ENCODE measurements at places on chromosomes 3 and 15. TPM values are rescaled to one million over a fixed set of nuclear protein-coding genes. Genes with fewer than 3 reads are reported as not detected.

DNA sequence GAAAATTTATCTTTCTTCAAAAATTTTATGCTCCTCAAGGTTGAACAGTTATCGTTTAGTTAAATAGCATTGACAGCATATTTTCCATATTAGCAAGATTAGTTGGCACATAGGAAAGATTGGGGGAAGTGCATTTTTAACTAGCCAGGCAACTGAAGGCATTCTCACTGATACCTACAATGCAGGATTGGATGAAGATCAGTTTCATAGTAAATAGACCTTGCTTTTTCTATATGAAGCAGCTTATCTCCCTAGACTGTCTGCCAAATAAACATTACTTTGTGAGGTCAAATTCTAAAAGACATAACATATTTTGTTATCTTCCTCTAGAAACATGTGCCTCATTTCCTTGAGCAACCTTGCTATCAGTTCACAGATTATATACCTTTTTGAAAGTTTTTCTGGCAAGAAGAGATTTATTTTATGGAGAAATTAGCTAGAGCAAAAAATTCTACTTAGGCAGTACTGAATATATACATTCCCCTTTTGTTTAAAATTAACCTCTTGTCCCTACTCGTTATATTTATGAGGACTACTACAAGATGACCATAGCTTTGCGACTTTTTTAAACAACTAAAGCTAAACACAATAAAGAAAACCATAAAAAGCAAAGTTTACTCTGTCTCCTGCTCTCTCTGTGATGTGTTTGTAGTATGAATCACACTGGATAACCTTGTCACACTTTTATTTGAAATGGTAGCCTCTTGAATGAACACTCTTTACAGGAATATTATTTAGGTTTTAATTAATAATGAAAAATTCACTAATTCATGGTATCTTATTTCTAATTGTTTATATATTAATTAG, 654.9 kb upstream of the TBL1XR1 start:
- no peaks in the 10 kb centered on the region for H3K4me1 ChIP-seq
- no peak overlapping the region for H3K4me3 ChIP-seq
- no peaks in the 10 kb centered on the region for H3K36me3 ChIP-seq
- H3K27ac ChIP-seq: no peak overlapping the region
- no peaks in the 10 kb centered on the region for H3K27me3 ChIP-seq

- no peaks in the 10 kb centered on the region for H3K27me3 ChIP-seq
- H3K4me3 ChIP-seq: no peak overlapping the region
- no peaks in the 10 kb centered on the region for H3K4me1 ChIP-seq
Observed at GRCh38 chr3:1195947-1196346, 103.1 kb downstream of the CNTN6 start.

- peak overlapping the region; percentile 51 for H3K27ac ChIP-seq
- no peak overlapping the region for H3K4me3 ChIP-seq
- no peaks in the 10 kb centered on the region for H3K27me3 ChIP-seq
- no peak for DNase-seq
- H3K36me3 ChIP-seq: no peaks in the 10 kb centered on the region
- H3K4me1 ChIP-seq: peaks cover 39% of the 10 kb centered on the region
Observed at GRCh38 chr3:196186651-196187573, 24.3 kb downstream of the ZDHHC19 start.

- DNase-seq: no peak
- no peak overlapping the region for H3K27ac ChIP-seq
- H3K36me3 ChIP-seq: peaks cover 6% of the 10 kb centered on the region
- no peak overlapping the region for H3K4me3 ChIP-seq
Observed at GRCh38 chr3:59836531-59836930, 786.7 kb upstream of the CFAP20DC start.

IGSF11 gene
- not detected for total RNA-seq

DNA sequence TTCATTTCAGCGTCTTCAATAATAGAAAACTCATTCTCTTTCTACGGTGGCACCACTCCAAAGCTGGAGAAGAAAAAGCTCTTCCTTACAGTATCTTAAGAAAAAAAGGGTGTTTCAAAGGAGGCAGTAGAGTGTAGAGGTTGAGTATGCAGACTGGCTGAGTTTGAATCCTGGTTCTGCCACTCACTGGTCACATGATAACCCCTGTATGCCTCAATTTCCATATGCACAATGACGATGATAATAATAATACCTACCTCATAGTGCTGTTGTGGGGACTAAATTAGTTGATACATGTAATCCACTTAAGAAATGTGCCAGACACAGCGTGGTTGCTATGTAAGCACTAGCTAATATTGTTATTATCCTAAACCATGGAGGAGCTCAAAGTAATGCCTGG, 4.5 kb downstream of the ANP32A start:
- peak overlapping the region; percentile 99 for H3K27ac ChIP-seq
- peaks cover 49% of the 10 kb centered on the region for H3K4me1 ChIP-seq
- peaks cover 44% of the 10 kb centered on the region for H3K36me3 ChIP-seq
- peak overlapping the region; percentile 96 for H3K4me3 ChIP-seq
- DNase-seq: no peak

DNA sequence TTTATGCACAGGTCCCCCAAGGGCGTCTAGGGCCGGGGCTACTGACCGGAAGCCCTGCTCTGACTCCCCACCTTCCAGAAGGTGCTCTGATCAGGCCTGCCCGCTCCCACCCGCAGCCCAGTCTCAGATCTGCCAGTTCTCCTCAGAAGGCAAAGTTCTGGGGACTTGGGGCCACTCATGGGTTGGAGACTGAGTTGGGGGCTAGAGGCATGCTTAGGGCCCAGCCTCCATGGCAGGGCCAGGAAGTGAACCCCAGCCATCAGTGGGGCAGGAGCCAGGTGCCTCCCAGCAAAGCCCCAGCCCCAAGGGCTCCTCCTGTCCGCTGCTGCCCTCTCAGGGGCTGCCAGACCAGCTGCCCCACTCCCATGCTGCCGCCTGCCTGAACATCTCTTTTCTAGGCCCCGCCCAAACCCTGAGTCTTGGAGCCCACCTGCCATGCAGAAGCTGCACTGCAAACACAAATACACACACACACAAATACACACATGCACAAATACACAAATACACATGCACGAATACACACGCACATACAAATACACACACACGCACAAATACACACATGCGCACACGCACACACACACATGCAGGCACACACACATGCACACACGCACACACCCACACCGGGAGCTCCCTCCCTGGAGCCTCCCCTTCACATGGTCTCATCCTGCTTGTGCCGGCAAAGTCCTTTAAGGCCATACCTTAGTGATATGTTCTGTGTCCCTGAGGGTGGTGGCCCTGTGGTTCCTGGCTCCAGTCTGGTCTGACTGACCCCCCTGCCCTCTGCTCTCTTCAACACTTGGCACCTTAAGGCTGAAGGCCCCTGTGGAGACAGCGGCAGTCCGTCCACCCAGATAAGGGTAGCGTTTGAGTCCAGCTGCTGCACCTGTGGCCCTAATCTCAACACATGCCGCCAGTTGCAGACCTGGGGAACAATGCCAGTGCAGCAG, 59.2 kb upstream of the KLF13 start:
- H3K27ac ChIP-seq: no peak overlapping the region
- H3K4me3 ChIP-seq: no peak overlapping the region

THBS1 gene
- 0.68 TPM for total RNA-seq

- H3K36me3 ChIP-seq: no peaks in the 10 kb centered on the region
- no peaks in the 10 kb centered on the region for H3K27me3 ChIP-seq
- no peak overlapping the region for H3K27ac ChIP-seq
- H3K4me3 ChIP-seq: no peak overlapping the region
Observed at GRCh38 chr3:11172096-11172690, 17.9 kb downstream of the HRH1 start.

GRCh38 chr15:81478354-81478753, 104.3 kb upstream of the TMC3 start:
- no peaks in the 10 kb centered on the region for H3K27me3 ChIP-seq
- no peaks in the 10 kb centered on the region for H3K36me3 ChIP-seq
- H3K4me1 ChIP-seq: peaks cover 2% of the 10 kb centered on the region
- DNase-seq: no peak
- no peak overlapping the region for H3K4me3 ChIP-seq
- H3K27ac ChIP-seq: no peak overlapping the region

DNA sequence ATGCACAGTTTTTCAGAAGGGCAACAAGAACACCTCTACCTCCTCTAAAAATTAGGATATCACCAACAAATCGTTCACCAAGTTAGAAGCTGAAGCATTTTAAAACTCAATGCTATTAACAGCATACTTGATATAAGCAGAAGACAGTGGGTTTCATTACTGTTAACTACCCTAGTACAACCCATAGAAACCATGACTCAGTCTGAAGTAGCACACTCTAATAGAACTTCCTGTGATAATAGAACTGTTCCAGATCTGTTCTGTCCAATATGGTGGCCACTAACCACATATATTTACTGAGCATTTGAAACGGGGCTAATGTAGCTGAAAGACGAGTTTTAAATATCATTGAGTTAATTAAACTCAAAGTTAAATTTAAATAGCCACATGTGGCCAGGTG, 1075.6 kb downstream of the FHIT start:
- no peak overlapping the region for H3K4me3 ChIP-seq
- H3K27ac ChIP-seq: no peak overlapping the region
- H3K4me1 ChIP-seq: peaks cover 5% of the 10 kb centered on the region
- no peaks in the 10 kb centered on the region for H3K36me3 ChIP-seq
- no peak for DNase-seq

- no peaks in the 10 kb centered on the region for H3K36me3 ChIP-seq
- H3K27ac ChIP-seq: no peak within 1 kb of the TSS
- peak; percentile 45 for DNase-seq
- peak within 1 kb of the TSS; percentile 70 for H3K4me3 ChIP-seq
- peaks cover 47% of the 10 kb centered on the region for H3K4me1 ChIP-seq
- H3K27me3 ChIP-seq: peaks cover 31% of the 10 kb centered on the region
Observed at GRCh38 chr3:129001101-129001805, at the start of gene EFCC1. Gene EFCC1, plus strand, starts transcription at chr3:129001304. Its CDS starts 325 bp downstream, at chr3:129001629.

DNA sequence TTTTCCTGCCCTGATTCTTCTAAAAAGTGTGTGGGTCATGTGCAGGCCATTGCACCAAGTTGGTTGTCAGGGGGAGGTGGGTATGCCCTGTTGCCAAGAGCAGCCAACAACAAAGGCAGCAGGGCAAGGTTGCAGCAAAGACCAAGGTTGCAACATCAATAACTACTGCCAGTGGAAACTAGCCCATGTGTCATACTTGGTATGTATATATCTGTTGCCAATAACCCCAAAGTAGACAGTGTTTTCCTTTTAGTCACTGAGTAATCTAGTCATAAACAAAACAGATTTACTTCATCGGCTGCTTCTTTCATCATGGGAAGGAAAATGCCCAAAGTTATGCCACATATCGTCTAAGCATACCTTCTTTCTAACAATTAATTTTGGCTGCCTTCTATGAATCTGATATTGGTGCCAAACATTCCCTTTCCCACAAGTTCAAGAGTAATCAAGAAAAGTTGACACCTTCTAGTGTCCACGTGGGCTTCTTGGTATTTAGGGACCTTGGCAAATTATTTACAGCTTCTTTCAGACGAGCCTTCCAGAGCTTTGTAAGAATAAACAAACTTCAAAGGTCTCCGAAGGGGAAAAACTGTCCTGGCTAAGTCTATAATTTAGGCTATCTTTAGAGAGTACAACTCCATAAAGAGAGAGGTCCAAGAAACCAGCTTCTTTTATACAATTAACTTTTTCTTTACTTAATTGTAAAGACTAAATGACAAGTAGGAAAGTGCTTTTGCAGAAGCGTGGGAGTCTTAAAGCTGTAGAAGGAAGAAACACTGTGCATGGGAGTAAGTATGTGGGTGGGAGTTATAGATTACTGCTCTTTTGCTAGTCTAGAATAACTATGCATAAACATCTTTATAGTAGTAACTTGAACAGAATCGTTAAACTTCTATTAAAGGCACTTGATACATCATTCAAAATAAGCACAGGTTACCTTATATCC, 10.0 kb upstream of the MBNL1 start:
- H3K4me3 ChIP-seq: peak overlapping the region; percentile 72
- DNase-seq: peak; percentile 74
- no peaks in the 10 kb centered on the region for H3K27me3 ChIP-seq
- peaks cover 23% of the 10 kb centered on the region for H3K36me3 ChIP-seq
- H3K4me1 ChIP-seq: peaks cover 80% of the 10 kb centered on the region

- H3K4me3 ChIP-seq: no peak overlapping the region
- no peaks in the 10 kb centered on the region for H3K4me1 ChIP-seq
- H3K36me3 ChIP-seq: no peaks in the 10 kb centered on the region
- no peak for DNase-seq
- H3K27ac ChIP-seq: no peak overlapping the region
- no peaks in the 10 kb centered on the region for H3K27me3 ChIP-seq
Observed at GRCh38 chr3:134351427-134351826, 22.8 kb downstream of the AMOTL2 start.

DNA sequence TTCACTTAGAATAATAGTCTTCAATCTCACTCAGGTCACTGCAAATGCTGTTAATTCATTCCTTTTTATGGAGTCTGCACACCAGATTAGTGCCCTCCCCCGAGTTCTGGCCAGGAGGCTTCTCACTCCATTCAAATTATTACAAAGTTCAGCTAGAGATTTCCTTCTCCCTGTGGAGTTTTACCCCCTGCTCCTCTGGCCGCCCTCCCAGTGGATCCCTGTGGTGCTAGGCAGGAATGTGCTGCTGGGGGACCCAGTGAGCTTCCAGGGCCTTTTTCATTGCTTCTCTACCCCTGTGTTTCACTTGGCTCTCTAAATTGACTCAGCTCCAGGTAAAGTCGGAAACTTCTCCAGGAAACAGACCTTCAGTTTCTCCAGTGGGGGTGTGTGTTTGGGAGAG, 42.7 kb upstream of the CD200R1L start:
- H3K4me1 ChIP-seq: peaks cover 2% of the 10 kb centered on the region
- no peak overlapping the region for H3K4me3 ChIP-seq
- H3K36me3 ChIP-seq: no peaks in the 10 kb centered on the region
- DNase-seq: no peak

DNA sequence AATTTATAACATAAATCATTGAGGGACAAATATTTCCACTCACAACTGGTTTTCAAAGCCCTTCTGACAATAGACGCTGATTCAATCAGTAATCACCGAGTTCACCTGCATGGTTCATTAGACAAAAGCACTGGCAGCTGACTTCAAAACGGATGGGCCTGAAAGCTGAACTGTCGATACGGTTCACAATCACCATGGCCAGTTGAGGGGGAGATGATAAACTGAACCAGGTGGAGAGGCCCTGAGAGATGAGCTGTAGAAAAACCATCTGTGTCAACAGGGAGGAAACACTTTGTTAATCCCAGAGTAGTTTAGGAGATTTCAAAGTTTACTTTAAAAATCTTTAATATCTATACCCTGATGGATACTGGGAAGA, 75.0 kb downstream of the PEX5L start:
- peaks cover 33% of the 10 kb centered on the region for H3K27me3 ChIP-seq
- no peak overlapping the region for H3K27ac ChIP-seq
- H3K4me1 ChIP-seq: peaks cover 4% of the 10 kb centered on the region
- DNase-seq: no peak
- no peak overlapping the region for H3K4me3 ChIP-seq

DNA sequence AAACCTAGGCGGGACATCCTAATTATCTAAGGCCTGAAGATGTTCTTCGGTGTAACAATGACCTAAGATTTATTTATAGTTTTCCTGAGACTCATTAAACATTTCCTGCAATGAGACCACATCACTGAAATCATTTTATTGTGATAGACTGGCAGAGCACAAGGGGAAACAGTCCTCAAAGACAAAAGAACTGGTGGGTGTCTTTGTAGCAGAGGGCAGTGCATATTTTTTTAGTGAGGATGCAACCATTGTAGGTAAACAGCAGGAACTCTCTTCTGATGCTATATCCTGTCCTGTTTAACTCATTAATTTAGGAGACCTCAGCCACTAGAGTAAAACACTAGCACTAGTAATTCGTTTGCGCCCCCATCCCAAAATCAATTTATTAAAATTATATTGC, 100.0 kb downstream of the MAGI1 start:
- H3K36me3 ChIP-seq: no peaks in the 10 kb centered on the region
- peaks cover 9% of the 10 kb centered on the region for H3K27me3 ChIP-seq
- no peaks in the 10 kb centered on the region for H3K4me1 ChIP-seq
- no peak for DNase-seq
- no peak overlapping the region for H3K4me3 ChIP-seq

ZNF80 gene
- 1.3 TPM for total RNA-seq

- no peak overlapping the region for H3K4me3 ChIP-seq
- no peak for DNase-seq
- no peak overlapping the region for H3K27ac ChIP-seq
- H3K27me3 ChIP-seq: peaks cover 7% of the 10 kb centered on the region
Observed at GRCh38 chr15:37055481-37055880, 44.9 kb downstream of the MEIS2 start.

All from activated naive CD8-positive, alpha-beta T cell treated with anti-CD3 and anti-CD28 coated beads for 36 hours (primary cell).